Activated CD4-positive, alpha-beta T cell treated with anti-CD3 and anti-CD28 coated beads, Interleukin-2, amount 50 U/mL, for 1 hour (primary cell): ENCODE measurements at places on chromosomes 7 and 10.

GRCh38 chr7:12649348-12649747, 38.1 kb upstream of the ARL4A start:
- DNase-seq: no peak

DNA sequence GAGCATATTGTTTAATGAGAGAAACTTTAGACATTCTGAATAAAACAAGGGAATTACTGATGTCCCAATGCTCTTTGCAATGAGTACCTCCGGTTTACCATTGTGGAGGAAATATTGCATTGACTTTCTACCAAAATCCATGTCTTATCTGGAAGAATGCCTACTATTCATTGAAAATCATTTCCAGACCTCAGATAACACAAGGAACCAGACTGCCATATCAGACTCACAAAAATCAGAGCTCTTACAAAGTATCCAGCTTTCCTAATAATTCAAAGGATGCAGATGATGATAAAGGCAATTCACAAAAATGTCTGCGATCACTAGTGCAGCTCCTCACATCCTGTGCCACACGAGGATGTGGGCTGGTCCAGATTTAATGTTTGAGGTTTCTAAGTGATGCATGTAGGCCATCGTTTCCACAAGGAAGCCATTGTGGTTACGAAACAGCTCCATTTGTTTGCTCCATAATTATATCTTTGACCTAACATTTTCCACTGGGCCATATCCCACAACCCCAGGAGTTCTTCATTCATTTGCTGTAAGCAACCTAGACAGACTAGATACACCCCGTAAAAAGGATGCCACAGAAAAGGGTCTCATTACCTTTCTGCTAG, 831.1 kb upstream of the C7orf33 start:
- no peak for DNase-seq

DNA sequence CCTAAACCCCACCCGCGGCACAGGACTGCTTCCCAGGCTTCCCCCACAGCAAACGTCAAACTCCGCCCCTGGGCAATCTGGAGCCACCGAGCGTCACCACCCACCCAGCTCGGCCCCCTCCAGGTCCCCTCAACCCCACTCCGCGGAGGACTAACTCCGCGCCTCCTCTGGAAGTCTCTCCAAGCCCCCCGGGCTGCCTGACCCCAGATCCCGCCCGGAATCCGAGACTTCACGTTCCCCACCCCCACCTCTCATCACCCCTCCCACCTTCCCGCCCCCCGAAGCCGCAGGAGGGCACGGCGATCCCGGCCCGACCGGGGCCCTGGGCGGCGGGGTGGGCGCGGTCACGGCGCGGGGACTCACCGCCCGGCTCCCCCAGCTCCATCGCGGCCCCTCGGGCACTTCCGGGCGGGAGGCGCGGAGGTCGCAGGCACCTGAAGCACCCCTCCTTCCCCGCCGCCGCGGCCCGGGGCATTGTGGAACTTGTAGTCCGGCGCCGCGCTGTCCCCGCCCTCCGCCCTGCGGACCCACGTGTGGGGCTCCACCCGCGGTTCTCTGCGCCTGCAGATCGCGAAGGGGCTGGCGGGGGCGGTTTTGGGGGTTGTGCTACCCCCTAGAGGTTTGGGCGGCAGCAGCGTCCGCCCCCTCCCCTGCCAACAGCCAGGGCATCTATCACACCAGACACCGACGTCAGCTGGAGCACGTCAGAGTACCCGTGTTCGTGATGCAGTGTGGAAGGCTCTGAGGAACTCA, at the start of gene TMUB1:
Gene TMUB1, minus strand, starts transcription at position 423 of the 753 bp plus-strand sequence. CDS start 930 bp downstream, outside the sequence.
- DNase-seq: peak; percentile 88

GRCh38 chr7:5431560-5432015, 8.0 kb upstream of the TNRC18 start:
- DNase-seq: no peak

DNA sequence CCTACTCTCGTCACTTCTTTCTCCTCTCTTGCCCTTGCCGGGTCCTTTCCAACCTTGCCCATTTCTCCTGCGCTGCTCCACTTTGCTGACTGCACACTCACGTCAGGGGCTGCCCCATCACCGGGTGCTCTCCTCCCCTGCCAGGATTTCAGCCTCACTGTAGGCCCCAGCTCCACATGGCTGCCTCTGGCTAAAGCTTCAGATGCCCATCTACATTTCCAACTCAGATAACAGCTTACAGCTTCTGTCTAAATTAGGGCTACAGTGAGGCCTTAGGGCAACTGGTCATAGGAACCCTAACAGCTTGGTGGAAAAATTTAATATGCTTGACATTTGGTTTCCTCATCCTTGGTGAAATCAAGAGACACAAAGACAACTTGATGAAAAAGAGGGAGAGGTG, 25.9 kb downstream of the C10orf120 start:
- DNase-seq: no peak

GRCh38 chr7:4077980-4078379, 604.1 kb upstream of the FOXK1 start:
- no peak for DNase-seq

DNA sequence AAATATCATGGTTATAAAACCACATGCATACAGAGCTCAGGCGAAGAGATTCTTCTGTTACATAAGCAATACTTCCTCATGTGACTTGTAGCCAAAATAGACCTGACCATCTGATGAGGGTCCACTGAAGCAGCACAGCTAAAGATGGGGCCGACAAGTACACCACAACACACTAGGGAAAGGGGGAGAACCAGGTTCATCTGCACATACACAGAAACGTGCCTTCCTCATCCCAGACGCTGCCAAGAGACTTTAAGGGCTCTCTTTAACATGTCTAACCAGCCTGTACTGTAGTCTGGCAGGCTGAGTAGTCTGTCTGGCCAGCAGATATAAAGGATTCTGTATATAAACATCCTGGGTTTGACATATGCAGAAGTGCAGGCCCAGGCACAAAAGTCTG, 30.3 kb downstream of the ERCC6 start:
- DNase-seq: no peak

- DNase-seq: no peak
These were observed 5.7 kb upstream of the LMOD2 start for GRCh38 chr7:123649964-123650363.

DNA sequence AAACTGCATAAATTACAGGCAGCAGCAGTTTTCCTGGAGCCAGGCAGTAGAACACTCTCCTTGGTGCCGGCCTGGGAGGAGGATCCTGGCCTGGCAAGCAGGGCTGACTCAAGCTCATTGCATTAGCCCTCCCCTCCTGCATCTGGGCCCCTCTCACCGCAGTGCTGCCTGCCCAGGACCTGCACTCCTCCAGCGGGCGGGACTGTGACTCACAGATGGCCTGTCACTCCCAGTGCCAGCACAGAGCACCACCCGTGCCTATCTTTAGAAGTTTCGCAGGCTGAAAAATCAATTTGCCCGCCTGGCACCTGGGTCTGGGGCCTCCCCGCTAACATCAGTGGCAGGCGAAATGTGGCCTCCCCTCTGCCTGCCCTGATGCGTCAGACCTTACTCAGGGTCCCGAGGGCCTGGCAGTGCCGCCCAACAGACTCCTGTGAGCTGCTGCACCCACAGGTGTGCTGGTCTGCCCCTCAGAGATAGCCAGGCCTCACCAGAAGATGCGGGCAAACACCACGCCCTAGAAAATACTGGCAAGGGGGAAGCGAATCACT, 123.8 kb downstream of the KCNMA1 start:
- DNase-seq: no peak

DNA sequence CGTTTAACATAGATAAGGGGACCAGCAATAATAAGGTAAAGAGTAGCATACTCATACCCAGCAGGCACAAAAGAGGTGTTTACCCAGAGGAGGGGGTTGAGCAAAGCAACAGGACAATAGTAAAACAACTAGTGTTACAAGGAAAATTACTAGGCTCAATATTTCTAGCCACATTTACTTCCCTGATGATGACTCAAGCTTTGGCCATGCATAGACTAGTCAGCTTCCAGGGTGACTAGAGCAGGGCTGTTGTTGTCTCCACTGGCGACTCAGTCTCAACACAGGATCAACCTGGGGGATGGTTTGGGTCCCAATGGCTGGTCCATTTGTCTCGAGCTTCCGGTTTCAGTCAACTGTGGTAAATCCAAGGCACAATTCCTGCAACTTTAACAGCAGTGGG, 217.7 kb upstream of the KCND2 start:
- no peak for DNase-seq

DNA sequence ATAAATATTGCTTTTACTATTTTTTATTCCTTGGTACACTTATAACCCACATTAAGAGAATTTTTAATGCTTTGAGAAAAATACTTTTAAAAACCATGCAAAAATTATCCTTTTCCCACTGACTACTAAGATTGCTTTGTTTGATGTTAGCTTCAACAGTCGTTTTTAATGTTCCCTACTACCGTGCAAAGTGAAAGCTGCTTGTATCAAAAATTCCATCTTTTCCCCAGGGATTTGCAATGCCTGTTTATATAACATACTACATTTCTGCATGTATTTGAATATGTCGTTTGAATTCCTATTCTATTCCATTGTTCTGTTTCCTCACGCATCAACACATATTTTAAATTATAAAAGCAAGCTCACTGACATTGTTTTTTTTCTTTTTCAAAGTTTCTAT, 54.4 kb downstream of the TFPI2 start:
- no peak for DNase-seq

DNA sequence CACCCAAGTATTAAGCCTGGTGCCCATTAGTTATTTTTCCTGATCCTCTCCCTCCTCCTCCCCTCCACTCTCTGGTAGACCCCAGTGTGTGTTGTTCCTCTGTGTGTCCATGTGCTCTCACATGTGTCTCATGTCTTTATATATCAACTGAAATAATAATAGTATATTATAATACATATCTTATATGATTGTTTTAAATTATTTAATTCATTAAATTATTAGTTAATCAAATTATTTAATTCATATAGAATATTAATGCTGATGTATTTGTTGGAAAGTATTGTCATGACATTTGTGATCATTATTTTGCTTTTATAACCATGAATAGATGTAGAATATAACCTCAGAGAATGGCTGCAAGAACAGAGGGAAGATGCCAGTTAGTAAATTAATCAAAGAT, 647.5 kb downstream of the SORCS3 start:
- no peak for DNase-seq

- no peak for DNase-seq
These were observed 3.5 kb upstream of the CPA4 start for GRCh38 chr7:130289478-130289877.

DNA sequence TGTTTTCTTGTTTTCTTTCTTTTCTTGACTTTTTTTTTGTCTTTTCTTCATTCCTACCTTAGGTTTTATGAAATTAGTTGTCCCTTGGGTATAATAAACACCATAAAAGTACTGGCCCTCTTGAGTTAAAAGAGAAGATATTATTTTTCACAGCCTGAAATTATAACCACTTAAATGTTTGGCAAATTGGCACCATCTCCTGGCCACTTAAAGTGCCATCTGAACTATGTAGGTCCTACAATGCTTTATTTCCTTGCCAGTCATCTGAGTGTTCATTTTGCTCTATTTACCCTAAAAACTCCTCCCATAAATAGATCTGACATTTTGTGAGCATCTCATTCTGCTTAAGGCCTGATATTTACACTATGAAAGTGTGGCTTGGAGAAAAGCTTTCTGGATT, 98.9 kb upstream of the PRKCQ start:
- no peak for DNase-seq

GRCh38 chr7:22677680-22678079, 49.3 kb upstream of the IL6 start:
- no peak for DNase-seq

GRCh38 chr7:100566018-100566531, 7.6 kb downstream of the SAP25 start:
- DNase-seq: no peak

DNA sequence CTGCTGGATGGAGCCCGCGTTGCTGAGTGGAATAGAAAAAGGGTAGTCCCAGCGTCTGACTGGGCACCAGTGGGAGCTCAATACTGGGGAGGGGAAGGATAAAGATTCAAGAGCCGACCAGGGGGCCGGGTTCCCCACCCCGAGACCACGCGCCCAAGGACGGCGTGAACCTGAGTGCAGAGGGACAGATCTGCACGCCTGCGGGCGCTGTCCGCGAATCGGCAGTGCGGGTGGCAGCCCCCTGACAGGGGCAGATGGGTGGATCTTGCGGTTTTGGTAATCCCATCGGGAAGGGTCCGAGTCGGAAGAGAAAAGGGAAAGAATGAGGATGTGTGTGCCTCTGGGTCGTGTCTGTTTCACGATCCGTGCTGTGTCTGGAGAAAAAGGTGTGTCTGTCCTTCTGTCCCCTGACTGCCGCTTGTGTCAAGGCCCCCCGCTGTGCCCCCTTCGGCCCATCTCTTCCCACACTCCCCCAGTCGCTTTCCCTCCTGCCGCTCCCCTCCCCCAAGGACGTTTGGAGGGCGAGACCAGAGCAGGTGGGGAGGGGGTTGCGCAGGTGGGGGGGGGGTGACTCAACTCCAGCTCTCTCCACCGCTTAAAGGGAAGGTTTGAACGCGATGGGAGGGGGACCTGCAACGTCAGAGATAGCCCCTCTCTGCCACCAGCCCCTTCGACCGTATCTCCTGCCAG, 734 bp upstream of the VGF start:
- no peak for DNase-seq

DNA sequence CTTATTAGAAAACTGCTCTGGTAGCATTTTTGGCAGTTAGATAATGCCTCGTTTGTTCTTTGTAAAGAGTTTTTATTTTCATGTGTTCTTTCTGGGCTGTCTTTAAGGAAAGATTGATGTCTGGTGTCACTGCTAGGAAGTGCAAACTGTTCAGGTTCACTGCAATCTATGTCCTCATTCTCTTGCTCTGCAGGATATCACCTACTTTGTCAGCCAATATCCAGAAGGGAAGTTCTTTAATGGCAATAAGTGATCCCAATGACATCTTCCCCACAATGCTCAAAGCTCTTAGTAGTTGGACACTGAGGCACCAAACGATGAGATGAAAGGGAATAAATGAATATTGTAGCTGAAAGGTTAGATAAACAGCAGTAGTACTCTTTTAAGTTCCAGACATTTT, 115.1 kb downstream of the AGMO start:
- no peak for DNase-seq

- DNase-seq: no peak
These were observed 140.7 kb downstream of the GLI3 start for GRCh38 chr7:42096268-42096667.

- DNase-seq: no peak
These were observed 17.8 kb downstream of the USP6NL start for GRCh38 chr10:11593612-11594011.
